ENCODE measurements at places on chromosomes 3 and 15.

DNA sequence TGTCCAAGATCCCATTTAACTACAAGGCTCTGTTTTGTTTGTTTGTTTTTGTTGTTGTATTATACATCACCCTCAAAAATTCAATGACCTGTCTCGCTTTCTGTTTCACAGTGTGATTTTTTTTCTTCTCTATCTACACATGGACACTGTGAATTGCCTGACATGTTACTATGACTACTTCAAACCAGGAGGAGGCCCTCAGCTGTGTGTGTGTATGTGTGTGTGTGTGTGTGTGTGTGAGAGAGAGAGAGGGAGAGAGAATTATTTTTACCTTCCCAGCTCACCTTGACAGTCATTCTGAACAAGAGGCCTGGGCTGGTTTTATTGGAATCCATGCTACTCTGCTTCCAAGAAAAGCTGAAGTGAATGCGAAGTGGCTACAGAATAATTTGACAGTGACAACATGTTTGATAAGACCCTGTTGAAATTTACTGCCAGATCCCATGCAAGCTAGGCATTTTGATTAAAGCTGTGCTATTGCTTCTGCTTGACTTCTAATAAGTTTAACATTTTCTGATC, 841.4 kb downstream of the NSUN3 start:
- no peak for DNase-seq

DNA sequence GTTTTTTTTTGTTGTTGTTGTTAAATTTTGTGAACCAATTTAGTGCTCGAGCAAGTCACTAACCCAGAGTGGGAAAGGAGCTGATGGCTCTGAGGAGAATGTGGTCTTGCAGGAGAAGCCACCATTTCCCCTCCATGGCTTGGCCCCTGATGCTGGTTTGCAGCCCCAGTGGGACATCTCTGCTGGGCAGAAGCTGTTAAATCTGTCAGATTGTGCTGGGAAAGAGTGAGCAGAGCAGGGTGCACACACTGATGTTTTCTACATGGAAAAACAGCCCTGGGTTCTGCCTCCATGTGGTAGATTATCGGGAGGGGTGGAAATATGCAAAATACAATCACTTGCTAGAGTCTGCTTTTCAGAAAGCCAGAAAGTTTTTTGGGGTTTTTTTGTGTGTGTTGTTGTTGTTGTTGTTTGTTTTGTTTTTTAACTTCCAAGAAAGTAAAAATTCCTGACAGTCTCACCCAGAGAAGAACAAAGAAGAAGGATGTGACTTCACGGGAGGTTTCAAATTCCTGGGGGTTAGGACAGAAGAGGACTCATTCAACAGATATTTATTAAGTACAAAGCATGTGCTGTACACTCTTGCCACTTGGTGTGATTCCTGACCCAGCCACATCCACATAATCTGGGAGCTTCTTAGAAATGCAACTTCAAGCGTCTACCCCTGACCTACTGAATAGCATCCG, 133.7 kb downstream of the FOXB1 start:
- DNase-seq = no peak

DNA sequence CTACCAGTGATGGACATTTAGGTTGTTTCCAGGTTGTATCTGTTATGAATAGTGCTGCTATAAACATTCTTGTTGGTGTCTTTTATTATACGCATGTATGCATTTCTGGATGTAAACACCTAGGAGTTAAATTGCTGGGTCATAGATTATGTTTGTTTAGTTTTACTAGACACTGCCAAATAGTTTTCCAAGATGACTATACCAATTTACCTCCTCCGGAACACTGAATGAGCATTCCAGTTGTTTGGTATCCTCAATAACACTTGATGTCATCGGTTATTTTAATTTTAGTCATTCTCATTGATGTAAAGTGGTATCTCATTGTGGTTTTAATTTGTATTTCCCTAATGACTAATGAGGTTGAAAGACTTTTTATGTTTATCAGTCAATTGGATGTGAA, 36.6 kb upstream of the ARID3B start:
- no peak for DNase-seq

DNA sequence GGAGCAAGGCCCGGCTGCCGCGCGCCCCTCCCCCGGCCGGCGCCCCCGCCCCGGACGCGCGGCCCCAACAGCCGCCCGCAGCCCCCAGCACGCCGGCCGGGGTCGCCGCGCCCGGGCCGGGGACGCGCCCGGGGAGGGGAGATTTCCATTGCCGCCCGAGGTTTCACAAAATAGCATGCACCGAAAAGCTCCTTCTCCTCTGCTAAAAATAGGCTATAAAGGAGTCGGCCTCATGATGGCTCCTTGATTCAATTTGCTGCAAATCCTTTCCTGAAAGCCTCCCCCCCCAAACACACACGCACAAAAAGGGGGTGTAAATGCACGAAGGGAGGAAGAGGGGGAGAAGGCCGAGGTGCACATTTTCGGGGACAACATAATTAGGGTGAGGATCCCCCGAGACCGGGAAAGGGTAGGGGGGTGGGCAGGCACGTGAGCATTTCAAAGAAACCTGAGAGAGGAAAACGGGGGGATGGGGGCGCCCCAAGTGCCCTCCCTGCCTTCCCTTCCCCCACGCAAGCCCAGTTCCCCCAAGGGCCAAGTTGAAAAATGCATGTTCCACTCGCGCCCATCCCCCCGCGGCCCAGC, 734 bp downstream of the TBL1XR1 start:
- no peak for DNase-seq

GRCh38 chr3:2851361-2851760, 258.8 kb downstream of the IL5RA start:
- no peak for DNase-seq

DNA sequence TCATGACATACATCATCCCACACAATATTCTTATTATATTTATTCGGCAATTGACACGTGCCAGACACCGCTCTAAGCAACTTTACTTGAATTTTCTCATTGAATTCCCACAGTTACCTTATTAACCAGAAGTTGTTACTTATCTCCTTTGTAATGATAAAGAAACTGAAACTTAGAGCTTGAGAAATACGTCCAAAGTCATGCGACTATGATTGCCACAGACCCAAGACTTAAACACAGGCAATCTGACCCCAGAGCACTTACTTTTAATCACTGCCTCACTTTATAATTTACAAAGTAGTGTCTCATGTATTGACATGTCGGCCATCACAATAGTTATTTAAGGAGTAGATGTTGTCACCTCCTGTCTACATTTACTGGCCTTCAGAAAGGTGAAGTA, 64.7 kb downstream of the ATP13A4 start:
- DNase-seq = no peak

DNA sequence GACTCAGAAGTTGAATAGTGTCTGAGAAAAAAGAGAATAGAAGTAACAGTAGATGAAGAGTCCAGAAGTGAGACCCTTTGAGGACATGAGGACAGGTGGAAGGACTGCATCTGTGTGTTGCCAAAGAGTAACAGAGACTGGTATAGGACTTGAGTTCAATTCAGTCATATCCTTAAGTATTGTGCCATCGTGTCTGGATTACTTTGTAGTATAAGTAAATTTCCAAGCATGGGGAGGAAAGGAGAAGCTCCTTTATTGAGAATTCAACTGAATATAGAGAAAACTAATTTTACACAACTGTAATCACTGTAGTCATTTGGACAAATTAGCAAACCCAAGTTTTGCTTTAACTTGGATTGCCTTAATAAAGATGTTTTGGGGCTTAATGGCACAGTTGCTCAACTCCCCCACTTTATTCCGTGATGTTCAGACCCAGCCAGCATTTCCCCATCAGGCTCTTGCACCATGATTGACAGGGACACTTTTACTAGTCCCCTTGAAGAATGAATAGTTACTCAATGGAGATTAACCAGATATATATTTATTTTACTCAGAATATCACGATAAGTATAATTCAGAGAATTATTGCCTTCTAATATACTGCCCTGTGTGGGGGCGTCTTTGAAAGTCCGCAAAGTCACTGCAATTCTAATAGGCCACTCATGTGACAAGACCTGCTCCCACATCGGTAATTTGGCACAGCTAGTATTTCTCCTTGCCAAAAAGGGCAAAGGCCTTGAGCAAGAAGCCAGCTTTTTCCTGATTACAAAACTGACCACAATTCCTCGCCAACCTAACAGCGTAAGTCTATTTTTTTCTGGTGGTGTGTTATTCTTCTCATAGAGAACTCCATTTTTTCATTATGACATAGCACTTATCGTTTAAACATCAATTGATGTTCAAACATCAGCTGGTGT, 61.3 kb downstream of the PPARG start:
- no peak for DNase-seq

GRCh38 chr3:12265508-12265907, 23.4 kb upstream of the PPARG start:
- no peak for DNase-seq

DNA sequence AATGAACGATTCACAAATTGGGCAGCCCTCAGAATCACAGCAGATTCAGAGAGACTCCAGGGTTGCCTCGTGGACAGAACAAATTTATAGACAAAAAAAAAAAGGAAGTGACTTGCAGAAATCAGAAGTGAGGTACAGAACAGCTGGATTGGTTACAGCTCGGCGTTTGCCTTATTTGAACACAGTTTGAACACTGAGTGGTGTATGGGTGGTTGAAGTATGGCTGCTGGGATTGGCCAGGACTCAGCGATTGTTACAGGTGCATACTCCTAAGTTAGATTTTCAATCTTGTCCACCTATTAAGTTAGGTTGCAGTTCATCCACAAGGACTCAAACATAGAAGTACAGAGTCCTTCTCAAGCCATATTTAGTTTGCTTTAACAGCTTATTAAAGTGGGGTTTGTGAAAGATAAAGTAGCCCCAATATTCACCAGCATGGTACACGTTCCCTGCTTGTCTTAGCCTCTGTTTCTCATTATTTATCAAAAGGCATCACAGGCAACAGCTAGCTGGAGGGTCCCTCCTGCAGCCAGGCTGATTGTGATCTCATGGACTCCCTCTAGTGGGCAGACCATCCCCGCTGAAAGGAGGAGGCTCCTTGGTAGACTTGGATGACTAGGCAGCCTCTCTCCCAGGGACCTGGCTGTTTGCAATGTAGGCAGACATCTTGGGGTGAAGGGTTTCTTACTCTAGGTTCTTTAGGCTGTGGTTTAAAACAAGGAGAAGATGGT, 17.6 kb upstream of the ALDH1L1 start:
- peak; percentile 34 for DNase-seq

DNA sequence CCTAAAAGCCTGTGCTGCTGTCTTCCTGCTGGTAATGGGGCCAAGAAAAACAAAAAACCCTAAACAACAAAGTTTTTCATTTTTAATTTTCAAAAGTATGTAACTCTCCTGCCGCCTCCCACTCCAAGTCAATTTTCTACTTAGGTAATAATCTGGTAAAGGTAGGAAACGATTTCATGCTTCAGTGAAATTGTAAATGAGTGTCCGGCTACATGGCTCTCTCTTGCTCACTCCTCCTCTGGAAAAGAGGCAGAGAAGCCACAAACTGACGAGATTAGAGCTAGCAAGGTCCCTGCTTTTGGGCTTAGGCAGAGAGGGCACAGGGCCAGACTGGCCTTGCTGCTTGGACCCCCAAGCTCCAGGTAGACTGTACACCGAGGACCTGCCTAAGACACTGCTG, 23.5 kb downstream of the KLHL25 start:
- no peak for DNase-seq

GRCh38 chr15:55245059-55245458, 44.6 kb downstream of the RAB27A start:
- DNase-seq = no peak

- DNase-seq = no peak
These were observed 8.9 kb downstream of the CISH start for GRCh38 chr3:50602595-50603191.

DNA sequence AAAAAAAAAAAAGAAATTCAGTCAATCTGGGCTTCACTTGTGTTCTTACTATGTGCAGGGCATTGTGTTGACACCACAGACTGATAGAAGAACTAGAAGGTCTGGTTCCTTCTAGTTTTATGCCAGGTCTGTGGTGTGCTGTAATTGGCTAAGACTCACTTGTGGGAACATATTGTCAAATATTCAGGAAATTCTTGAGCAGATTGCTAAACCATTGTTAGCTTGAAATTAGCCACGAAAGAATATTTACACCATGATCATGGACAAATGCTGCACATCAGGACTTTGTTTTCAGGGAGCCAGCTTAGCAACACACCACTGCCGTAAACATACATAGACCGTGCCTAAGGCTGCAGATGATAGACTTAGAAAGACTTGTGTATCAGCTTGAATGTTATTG, 74.6 kb downstream of the GTPBP8 start:
- DNase-seq = no peak

- no peak for DNase-seq
These were observed 69.5 kb upstream of the GUCA1C start for GRCh38 chr3:109023167-109023566.

DNA sequence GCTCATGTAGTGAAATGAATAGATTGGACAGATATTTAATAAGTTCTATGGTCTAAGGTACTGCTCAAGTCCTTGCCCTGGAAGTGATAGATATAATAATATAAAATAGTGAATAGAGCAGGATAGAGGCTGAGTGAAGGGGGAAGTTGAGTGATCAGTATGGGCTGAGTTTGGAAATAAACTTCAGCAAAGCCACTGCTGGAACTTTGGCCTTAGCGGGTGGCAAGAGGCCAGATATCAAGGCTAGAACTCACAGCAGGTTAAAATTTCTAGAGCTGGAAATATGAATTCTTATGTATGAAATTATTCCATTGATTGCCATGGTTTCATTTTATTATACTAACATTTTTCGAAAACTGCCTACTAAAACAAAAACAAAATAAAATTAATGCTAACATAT, 267.6 kb upstream of the DPH6 start:
- no peak for DNase-seq

DNA sequence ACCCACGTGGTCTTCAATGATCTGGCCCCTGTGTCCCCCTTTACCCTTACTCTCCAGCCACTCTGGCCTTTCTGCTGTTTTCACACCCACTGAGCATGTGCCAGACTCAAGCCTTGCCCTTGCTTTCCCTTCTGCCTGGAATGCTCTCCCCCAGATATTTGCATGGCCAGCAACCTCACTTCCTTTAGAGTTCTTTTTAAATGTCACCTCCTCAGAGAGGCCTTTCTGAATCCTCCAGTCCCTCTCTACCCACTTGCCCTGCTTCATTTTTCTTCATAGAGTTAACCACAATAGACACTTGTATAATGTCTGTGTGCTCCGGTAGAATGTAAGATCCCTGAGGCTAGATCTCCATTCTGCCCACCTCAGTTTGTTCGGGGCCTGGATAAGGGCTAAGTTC, 39.4 kb upstream of the TIPARP start:
- DNase-seq = no peak

DNA sequence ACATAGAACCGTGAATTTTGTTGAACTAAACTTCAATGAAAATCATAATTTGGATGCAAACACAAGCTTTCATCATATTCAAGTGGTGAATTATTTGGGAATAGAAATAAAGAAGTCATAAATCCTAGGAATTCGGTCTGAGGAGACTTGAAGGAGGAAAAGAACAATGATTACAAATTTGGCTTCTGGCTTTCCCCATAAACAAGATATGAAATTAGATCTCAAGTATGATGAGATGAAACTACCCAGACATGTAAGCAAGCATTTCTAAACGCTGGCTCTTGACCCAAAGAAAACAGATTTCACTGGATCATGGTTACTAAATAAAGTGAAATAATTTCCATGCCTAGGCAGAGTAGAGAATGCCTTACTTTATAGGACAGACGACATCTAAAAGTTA, 146.9 kb upstream of the LRTM1 start:
- DNase-seq = no peak

- DNase-seq = no peak
These were observed 23.9 kb upstream of the BCL2L10 start for GRCh38 chr15:52136442-52136980.

- DNase-seq = no peak
These were observed 417 bp downstream of the HACD2 start for GRCh38 chr3:123584284-123584987.
